RWPE1 (cell line): ENCODE measurements at places on chromosomes 7 and 10.

GRCh38 chr10:78263521-78263988 is 229.9 kb downstream of the RPS24 start:
- no peak for DNase-seq

DNA sequence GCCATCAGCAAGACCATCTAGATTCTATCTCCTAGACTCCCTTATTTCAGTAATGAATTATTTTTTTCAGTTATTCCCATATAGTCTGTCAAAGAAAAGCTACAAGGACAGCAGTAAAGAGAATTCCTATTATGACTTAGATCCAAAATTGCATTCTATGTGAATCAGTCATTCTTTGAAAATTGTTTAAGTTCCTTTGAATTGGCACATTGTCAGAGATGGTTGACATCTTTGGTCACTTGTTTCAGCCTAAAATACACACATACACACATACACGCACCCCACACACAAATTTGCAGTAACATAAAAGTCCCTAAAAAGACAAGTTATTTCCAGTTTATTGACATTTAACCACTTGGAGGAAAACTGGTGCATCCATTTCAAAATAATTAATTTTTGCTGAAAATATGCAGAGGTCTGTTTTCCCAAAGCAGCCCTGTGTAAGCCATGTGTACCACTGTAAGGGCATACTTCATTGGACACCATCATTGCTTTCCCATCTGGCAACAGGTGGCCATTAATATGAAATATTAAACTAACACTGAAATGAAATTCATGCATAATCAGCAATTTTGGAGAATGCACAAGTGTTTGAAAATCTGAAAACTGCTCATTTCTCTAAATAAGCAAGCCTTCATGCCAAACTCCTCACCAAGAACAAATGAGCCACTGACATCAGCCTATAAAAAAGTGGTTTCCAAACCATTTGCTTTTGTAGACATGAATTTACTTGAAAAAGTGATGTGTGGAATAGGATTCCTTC is 121.7 kb upstream of the COL1A2 start:
- no peak for DNase-seq

- no peak for DNase-seq
These were observed 192.8 kb upstream of the KLF6 start for GRCh38 chr10:3977761-3978160.

DNA sequence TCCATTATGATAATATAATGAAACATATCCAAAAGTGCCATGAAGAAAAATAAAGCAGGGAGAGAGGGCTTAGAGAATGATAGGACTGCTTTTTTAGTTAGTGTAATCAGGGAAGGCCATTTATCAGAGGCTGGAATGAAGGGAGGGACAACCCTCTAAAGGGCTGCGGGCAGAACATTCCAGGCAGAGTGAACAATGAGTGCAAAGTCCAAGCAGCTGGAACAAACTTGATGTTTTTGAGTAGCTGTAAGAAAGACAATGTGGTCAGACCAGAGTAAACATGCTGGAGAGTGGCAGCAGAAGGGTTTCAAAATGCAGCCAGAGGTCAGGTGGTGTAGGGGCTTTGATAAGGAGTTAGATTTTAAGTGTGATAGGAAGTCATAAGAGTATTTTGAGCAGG is 65.6 kb upstream of the CCDC6 start:
- DNase-seq, result no peak

- no peak for DNase-seq
These were observed 193.5 kb downstream of the AUTS2 start for GRCh38 chr7:69791739-69792138.

GRCh38 chr7:36100226-36100625 is 52.8 kb upstream of the EEPD1 start:
- no peak for DNase-seq

- DNase-seq, result no peak
These were observed 157.2 kb upstream of the NPS start for GRCh38 chr10:127391875-127392274.

GRCh38 chr10:1659221-1659791 is 78.0 kb downstream of the ADARB2 start:
- no peak for DNase-seq
